ENCODE measurements at places on chromosomes 6 and 20. TPM values are rescaled to one million over a fixed set of nuclear protein-coding genes. Genes with fewer than 3 reads are reported as not detected.

The NEDD9 gene
- 4.8 TPM for polyA plus RNA-seq

The ORC3 gene
- polyA plus RNA-seq, result 23.4 TPM

The FOXQ1 gene
- 3.4 TPM for polyA plus RNA-seq

The SMIM8 gene
- polyA plus RNA-seq, result 2.1 TPM

The ETV7 gene
- polyA plus RNA-seq, result 0.78 TPM

The EFCAB8 gene
- polyA plus RNA-seq, result not detected

The ABHD16B gene
- not detected for polyA plus RNA-seq

The NPEPL1 gene
- polyA plus RNA-seq, result 1.0 TPM

The KCNG1 gene
- 19.2 TPM for polyA plus RNA-seq

The PACRG gene
- polyA plus RNA-seq, result not detected

The LGSN gene
- polyA plus RNA-seq, result not detected

The TREML2 gene
- polyA plus RNA-seq, result 0.07 TPM

The TPX2 gene
- polyA plus RNA-seq, result 51.2 TPM

The IDH3B gene
- polyA plus RNA-seq, result 131 TPM

The MPC1 gene
- polyA plus RNA-seq, result 25.1 TPM

The VIP gene
- not detected for polyA plus RNA-seq

The HLA-DOB gene
- 13.3 TPM for polyA plus RNA-seq

The ZNF391 gene
- polyA plus RNA-seq, result 1.8 TPM

The CFAP61 gene
- polyA plus RNA-seq, result 0.07 TPM

The SPATA25 gene
- 0.19 TPM for polyA plus RNA-seq
